Esophagus muscularis mucosa (tissue), 4 donors: ENCODE measurements at places on chromosomes 2 and 18. TPM values are rescaled to one million over a fixed set of nuclear protein-coding genes. Genes with fewer than 3 reads are reported as not detected.

DNA sequence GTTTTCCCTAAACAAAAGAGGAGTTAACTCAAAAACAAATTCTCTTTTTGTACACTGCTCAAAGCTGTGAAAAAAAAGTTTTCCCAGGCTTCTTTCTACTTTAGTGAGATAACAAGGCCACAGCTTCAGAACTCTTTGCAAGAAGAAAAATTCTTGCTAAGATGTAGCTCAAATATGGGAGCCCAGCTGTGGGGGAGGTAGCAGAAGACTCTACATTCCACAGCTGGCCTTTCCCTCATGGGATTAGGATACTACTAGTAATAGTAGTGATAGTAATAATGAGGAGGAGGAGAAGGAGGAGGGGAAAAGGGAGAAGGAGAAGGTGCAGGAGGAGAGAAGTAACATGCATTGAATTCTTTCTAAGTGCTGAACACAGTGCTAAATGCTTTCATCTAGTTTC is 19.2 kb upstream of the CERS6 start:
- H3K4me1 ChIP-seq, result peaks cover 9% of the 10 kb centered on the region
- H3K27me3 ChIP-seq, result no peaks in the 10 kb centered on the region
- no peak overlapping the region for H3K4me3 ChIP-seq
- no peaks in the 10 kb centered on the region for H3K36me3 ChIP-seq
- no peak for DNase-seq

DNA sequence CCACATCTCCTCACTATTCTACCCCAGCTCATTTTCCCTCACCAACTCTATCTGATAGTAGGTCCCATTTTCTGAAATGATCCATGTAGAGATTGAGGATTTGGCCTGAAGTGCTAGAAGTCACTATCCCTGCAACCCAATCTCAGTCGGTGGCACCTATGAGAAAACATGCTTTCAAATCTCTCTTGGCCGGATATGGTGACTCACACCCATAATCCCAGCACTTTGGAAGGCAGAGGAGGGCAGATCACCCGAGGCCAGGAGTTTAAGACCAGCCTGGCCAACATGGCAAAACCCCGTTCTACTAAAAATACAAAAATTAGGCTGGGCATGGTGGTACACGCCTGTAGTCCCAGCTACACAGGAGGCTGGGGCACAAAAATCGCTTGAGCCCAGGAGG is 19.1 kb upstream of the MARCHF4 start:
- no peaks in the 10 kb centered on the region for H3K27me3 ChIP-seq
- H3K4me1 ChIP-seq, result no peaks in the 10 kb centered on the region
- no peak for DNase-seq
- H3K27ac ChIP-seq, result no peak overlapping the region
- H3K4me3 ChIP-seq, result no peak overlapping the region

GRCh38 chr2:224958462-224958857 is 83.8 kb downstream of the DOCK10 start:
- H3K27me3 ChIP-seq, result no peaks in the 10 kb centered on the region
- H3K27ac ChIP-seq, result no peak overlapping the region
- H3K4me3 ChIP-seq, result no peak overlapping the region
- no peaks in the 10 kb centered on the region for H3K4me1 ChIP-seq
- DNase-seq, result no peak
- no peaks in the 10 kb centered on the region for H3K36me3 ChIP-seq

GRCh38 chr2:80592106-80592505 is 287.6 kb upstream of the LRRTM1 start:
- H3K27ac ChIP-seq, result no peak overlapping the region
- H3K4me1 ChIP-seq, result no peaks in the 10 kb centered on the region
- H3K27me3 ChIP-seq, result no peaks in the 10 kb centered on the region
- no peak for DNase-seq

The SIX3 gene
- total RNA-seq, result 0.42 TPM

The HOXD8 gene
- total RNA-seq, result 3.7 TPM

The LIMS3 gene
- 7.0 TPM for total RNA-seq
